ENCODE measurements at places on chromosomes 13 and 19.

GRCh38 chr13:67106502-67107057 lies 123.6 kb downstream of the PCDH9 start:
- DNase-seq, result no peak

DNA sequence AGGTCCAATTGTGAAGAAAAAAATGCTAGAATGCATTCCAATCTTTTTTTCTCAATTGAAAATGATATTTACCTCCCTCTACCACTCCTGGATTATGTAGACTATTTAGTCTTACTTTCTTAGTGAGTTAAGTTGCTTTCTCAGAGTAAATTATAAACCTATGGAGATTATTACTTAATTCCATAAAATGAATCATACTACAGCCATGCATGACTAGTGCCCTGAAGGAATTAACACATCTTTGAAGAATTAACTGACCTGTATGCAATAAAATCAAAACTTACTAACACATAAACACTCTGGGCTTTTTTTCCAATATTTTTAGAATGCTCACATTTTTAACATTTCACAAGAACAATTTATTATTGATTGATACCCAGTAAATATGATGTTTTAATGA lies 379.4 kb upstream of the DACH1 start:
- peak; percentile 20 for DNase-seq

DNA sequence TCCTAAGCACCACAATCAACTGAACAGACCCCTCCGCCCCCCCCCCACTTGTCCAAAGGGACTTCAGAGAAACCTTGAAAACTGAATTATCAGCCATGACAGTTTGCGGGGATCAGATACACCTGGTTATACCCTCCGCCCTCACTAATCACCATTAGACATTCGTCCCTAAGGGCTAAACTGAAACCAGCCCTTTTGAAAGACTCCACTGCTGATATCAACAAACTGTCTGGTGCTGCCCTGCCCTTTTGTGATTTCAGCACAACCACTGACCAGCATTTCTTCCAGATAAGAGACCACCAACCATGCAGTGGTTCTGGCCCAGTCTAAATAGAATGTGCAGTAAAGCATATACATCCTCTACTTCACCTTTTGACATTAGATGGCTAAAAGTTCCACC lies 1422.9 kb downstream of the EFNB2 start:
- DNase-seq, result no peak

GRCh38 chr19:401866-402511 lies 7.0 kb downstream of the C2CD4C start:
- DNase-seq, result no peak

- DNase-seq, result no peak
Measured at GRCh38 chr19:18193388-18194180, 566 bp downstream of the MPV17L2 start.

DNA sequence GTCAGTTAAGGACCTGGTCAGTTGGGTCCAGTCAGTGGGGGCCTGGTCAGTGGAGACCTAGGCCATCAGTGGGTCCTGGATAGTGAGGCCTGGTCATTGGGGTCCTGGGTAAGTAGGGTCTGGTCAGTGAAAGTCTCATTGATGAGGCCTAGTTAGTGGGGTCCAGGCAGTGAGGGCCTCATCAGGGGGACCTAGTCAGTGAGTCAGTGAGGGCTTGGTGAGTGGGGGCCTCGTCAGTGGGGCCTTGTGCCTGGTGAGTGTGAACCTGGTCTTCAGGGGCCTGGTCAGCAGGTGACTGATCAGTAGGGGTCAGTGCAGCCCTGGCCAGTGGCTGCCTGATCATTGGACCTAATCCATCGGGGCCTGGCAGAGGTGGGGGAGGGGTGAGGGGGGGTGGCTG lies 42.6 kb upstream of the TPM4 start:
- no peak for DNase-seq

All from kidney glomerular epithelial cell (primary cell).